HFFc6 (cell line): ENCODE measurements at places on chromosomes 4 and X. TPM values are rescaled to one million over a fixed set of nuclear protein-coding genes. Genes with fewer than 3 reads are reported as not detected.

GC gene
- not detected in 2 replicates for total RNA-seq

AFAP1 gene
- total RNA-seq: 100 to 120 TPM (median 111 TPM) in 3 replicates

UNC5C gene
- not detected in 3 replicates for total RNA-seq

CPEB2 gene
- total RNA-seq: 18.9 to 27.8 TPM (median 21.6 TPM) in 3 replicates

P2RY10 gene
- not detected in 3 replicates for total RNA-seq

GASK1B gene
- 1.3 to 7.5 TPM (median 2.9 TPM) in 3 replicates for total RNA-seq

MAGEH1 gene
- total RNA-seq: 22.9 to 26.7 TPM (median 24.9 TPM) in 3 replicates

XKRX gene
- not detected in 3 replicates for total RNA-seq

UCP1 gene
- not detected in 2 replicates for total RNA-seq

IL2 gene
- not detected in 2 replicates for total RNA-seq

SH3RF1 gene
- total RNA-seq: 54.5 to 58.9 TPM (median 54.8 TPM) in 3 replicates

NAA11 gene
- not detected in 3 replicates for total RNA-seq

EVC2 gene
- total RNA-seq: 2.7 and 4.1 TPM in 2 replicates

UGT2B15 gene
- total RNA-seq: not detected in 3 replicates

CLCN4 gene
- total RNA-seq: 0.05 TPM in 1 of 3 replicates, not detected in the others

DNA sequence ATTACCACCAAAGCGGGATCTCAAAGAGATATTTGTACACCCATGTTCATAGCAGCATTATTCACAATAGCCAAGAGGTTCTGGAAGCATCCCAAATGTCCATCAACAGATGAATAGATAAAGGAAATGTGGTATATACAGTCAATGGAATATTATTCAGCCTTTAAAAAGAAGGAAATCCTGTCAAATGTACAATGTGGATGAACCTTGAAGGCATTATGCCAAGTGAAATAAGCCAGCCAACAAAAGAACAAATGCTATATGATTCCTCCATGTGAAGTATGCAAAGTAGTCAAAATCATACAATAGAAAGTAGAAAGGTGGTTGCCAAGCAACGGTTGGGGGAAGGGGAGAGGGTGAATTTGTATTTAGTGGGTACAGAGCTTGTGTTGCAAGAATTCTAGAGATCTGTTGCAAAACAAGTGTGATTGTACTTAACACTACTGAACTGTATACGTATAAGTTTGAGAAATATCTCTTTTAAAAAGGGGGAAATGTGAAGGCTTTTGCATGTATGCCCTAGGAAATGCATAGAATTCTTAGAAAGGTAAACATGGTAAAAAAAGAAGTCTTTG, 5.0 kb upstream of the ZRSR2 start:
- DNase-seq: no peak

GRCh38 chrX:134538316-134538715, 78.4 kb downstream of the HPRT1 start:
- DNase-seq: no peak

GRCh38 chr4:2794486-2795299, 1.8 kb downstream of the SH3BP2 start:
- peak; percentile 75 for DNase-seq

GRCh38 chr4:100285121-100285520, 94.9 kb upstream of the DDIT4L start:
- DNase-seq: no peak

- DNase-seq: no peak
Observed at GRCh38 chr4:13522282-13523104, 21.8 kb downstream of the NKX3-2 start.

GRCh38 chr4:67885762-67886161, 2.0 kb upstream of the TMPRSS11D start:
- DNase-seq: peak; percentile 96

- no peak for DNase-seq
Observed at GRCh38 chrX:2523911-2524310, 23.1 kb upstream of the DHRSX start.

- no peak for DNase-seq
Observed at GRCh38 chrX:39377773-39378172, 576.5 kb downstream of the MID1IP1 start.

GRCh38 chr4:170015285-170015684, 10.9 kb downstream of the MFAP3L start:
- no peak for DNase-seq

DNA sequence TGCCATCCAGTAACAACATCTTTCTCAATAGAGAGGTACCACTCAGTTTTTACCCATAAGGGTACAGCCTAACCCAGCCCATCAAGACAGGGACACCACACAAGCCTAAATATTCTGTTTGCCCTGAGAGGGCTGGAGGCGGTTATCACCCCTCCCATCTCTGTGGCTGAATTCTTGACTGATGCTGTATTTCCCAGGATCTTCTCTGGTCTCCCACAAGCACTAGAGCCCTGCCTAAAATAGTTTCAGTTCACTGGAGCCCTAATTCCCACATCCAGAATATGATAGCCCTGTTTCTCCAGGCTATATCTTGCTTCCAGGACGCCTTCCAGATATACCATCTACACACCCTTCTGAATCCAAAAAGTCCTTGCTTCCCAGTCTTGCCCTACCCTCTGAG, 91.6 kb upstream of the NMU start:
- DNase-seq: no peak

GRCh38 chr4:154958621-154959358, 177.7 kb downstream of the RBM46 start:
- no peak for DNase-seq

- no peak for DNase-seq
Observed at GRCh38 chr4:43690116-43690515, 758.5 kb downstream of the KCTD8 start.

- DNase-seq: no peak
Observed at GRCh38 chr4:82076809-82077208, 297.0 kb downstream of the HNRNPD start.

DNA sequence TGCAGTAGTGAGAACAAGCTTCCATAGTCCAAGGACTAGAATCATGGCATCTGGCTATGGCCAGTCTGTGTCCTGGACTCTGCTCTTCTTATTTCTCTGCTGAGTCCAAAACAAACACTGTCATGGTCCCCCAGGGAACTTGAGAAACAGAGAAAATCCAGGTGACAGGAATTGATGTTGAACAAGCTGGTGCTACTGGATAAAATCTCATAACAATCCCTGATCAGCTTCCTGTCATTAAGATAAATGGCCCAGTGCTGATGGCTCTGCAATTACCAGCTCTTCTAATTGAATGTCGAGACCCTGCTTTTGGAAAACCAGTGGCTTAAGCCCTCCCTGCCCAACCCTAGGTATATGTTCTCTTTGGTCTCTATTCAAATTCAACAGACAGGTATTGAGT, 58.8 kb upstream of the ARHGAP36 start:
- no peak for DNase-seq

- DNase-seq: no peak
Observed at GRCh38 chrX:72470117-72470516, 102.5 kb downstream of the HDAC8 start.

DNA sequence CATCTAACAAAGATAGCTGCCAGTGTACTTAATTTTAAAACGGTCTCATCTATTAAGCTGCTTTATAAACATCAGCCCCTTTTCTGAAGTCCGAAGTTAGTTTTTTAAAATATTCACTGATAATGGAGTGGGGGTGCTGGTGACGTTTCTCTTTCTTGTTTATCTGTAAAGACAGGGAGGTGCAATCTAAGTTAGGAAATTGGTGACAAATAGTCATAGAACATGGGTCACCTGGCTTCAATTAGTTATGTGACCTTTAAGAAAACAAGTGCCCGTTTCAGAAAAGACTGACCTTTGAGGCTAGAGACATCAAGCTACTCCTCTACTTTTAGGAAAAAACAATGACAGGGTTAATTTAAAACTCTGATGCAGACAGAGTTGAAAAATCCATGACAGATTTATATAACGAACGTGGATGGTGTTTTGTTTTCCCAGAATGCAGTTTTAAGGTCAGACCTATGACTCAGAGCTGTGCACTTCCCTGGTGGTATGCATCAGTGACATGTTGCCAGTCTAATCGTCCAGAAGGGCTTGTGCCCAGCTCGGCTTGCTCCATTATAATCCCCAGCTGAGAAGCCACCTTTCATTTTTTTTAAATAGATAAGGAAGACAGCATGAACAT, 38.2 kb downstream of the FHL1 start:
- peak; percentile 45 for DNase-seq

DNA sequence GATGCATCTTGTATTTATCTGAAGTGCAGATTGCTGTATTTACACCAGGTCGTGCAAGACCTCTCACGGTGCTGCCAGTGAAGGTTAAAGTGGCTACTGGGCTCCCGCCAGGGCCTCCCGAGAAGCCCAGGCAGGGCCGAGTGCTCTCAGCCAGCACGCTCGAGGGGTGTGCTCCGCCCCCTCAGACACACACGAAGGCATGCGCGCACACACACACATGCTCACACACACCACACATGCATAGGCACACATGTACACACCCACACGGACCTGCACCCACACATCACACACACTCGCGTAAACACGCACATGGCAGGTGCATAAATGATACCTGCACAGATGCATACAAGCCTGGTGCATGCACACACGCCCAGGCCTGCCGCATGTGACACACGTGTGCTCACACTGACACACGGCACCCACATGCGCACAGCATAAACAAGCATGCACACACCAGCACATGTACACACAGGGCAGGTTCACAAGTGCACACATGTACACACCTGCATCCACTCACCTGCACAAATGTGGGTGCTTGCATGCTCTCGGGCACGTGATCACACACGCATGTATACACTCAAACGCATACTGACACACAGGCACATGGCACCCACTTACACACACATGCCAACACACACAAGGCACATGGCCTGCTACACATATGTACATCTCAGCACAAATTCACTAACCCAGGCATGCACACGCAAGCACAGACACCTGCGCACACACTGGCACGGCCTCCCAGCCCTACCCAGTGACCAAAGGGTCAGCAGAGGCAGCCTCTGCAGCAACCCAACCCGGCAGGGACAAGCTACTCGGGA, 71.6 kb downstream of the FAM53A start:
- DNase-seq: no peak

- no peak for DNase-seq
Observed at GRCh38 chrX:96564595-96564994, 120.0 kb upstream of the DIAPH2 start.

GRCh38 chr4:39410415-39410814, 3.7 kb downstream of the KLB start:
- no peak for DNase-seq

- DNase-seq: no peak
Observed at GRCh38 chr4:153218961-153219360, 14.7 kb downstream of the TRIM2 start.
